ENCODE measurements at places on chromosomes 13 and 19. TPM values are rescaled to one million over a fixed set of nuclear protein-coding genes. Genes with fewer than 3 reads are reported as not detected.

DNA sequence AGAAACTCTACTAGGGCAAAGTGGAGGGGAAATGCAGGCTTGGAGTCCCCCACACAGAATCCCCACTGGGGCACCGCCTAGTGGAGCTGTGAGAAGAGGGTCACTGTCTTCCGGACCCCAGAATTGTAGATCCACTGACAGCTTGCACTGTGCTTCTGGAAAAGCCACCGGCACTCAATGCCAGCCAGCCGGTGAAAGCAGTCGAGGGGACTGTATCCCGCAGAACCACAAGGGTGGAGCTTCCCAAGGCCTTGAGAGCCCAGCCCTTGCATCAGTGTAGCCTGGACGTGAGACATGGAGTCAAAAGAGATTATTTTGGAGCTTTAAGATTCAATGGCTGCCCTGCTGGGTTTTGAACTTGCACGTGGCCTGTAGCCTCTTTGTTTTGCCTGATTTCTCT lies 47.2 kb upstream of the FAM124A start:
- DNase-seq: no peak

SYNE4 gene
- 2.1 TPM for total RNA-seq

GRCh38 chr13:101757446-101758039 lies 305.1 kb downstream of the ITGBL1 start:
- DNase-seq: no peak

TPTE2 gene
- not detected for total RNA-seq

DNA sequence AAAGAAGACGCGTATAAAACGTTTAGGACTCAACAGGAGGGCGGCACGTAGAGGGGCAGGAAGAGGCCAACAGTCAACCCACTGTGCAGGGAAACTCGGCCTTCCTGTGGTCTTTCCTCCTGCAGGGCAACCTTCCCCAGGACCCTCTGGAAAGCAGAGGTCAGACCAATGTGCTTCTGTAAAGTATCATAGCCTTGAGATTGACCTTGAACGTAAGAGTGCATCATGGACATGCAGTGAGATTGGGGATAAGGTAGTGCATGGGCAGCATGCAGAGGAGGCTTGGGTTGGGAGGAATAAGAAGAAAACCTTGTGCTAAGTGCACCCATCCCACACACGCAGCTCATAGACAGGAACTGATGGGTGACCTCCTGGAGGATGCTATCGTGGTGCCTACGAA lies 34.0 kb upstream of the ZNF507 start:
- no peak for DNase-seq

GIPR gene
- 0.69 TPM for total RNA-seq

GRCh38 chr13:25179832-25180774 lies 8.0 kb upstream of the AMER2 start:
- DNase-seq: no peak

DNA sequence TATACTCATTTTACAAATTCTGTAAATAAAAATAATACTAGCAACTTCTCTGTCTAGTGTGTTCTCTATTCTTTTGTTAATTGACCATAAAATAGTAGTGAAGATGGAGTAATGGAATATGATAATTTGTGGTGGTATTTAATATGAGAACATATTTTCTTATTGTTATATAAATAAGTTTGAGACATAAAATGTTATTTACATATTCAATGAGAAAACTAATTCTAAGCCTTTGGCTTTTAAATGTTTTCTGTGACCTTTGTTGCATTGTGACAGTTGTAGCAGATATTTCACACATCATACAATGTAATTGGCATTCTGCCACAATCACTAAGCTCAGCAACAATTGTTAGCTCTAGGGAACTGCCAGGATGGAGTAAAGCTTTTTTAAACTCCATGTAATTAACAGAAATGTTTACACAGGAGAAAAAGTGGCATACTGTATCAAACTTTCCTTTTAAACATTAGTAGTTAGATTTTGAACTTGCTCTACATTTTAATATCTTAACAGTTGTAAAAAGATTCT lies 562.1 kb upstream of the PCDH9 start:
- no peak for DNase-seq

GRCh38 chr19:8638078-8638619 lies 7.7 kb downstream of the NFILZ start:
- DNase-seq: no peak

CD209 gene
- total RNA-seq: 0.11 TPM

DNA sequence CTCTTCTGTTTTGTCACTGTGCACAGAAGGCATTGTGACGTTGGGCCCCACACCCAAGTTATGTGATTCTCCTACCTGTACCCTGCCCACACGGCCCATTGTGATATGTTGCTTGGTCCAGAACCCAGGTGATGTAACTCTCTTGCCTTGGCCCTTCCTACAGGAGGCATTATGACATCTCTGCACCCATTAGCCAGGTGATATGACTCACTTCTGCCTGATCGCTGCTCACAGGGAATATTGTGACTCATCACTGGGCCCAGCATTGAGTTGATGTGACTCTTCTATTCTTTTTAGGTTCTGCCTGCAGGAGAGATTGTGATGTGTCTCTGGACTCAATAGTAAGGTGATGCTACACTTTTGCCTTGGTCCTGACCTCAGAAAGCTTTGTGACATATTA lies 65.4 kb upstream of the ZNF91 start:
- DNase-seq: no peak

FUT2 gene
- not detected for total RNA-seq

DNA sequence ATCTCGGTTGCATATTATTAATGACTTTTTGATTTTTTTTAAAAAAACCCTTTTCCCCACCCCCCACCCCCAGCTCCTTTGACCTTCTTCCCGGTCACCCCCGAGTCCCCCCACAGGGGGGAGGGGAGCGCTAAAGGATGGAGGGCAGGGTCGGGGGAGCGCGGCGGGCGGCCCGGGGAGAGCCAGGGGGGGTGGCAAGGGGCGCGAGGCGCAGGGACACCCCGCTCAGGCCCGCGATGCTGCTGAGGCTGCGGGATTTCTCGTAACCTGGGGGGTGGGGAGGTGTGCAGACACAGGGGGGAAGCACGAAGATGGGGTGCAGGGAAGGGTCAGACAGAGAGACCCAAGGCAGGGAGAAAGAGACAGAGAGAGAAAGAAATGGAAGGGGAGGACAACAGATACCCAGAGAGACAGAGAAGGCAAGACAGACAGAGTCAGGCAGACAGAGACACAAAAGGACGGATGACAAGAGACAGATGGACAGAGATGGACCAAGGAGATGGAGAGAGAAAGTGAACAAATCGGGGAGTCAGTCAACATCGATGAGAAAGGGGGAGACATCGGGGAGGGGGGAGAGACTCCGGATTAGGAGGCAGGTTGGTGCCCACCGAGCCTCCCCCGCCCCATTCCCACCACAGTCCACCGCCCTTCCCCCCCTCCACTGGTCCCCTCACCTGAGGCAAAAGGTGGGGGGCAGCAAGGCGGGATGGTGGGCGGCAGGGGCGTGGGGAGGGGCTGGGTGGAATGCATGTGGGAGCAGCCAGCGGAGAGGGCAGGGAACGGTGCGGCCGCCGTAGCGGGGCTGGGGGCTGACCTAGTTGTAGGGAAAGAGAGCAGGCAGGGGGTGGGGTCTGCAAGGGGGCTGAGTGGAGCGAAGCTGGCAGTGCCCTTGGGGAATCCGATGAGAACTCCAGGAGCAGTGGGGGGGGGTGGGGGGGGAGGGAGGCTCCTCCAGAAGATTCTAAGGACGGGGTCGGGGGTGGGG lies 14.2 kb downstream of the KCNC3 start:
- DNase-seq: no peak

ZFP82 gene
- total RNA-seq: 10.4 TPM

EHD2 gene
- not detected for total RNA-seq

ANKRD24 gene
- 0.42 TPM for total RNA-seq

DNA sequence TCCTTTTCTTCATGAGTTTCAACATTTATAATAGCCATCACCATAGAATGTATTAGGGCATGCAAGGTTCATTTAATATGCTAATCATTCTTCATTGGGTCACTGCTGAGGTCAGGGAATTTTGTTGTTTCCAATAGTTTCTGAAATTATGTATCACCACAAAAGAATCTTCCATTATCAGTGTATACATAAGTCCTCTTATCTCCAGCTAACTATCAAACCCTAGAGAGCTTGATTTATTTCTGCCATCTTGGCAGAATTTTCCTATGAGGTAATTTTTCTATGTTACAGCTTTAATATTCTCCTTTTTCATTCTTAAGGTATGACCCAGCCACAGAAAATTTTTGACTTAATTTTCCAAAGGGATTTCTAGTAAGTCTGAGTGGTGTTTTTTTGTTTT lies 415.0 kb upstream of the SLITRK1 start:
- no peak for DNase-seq

DNA sequence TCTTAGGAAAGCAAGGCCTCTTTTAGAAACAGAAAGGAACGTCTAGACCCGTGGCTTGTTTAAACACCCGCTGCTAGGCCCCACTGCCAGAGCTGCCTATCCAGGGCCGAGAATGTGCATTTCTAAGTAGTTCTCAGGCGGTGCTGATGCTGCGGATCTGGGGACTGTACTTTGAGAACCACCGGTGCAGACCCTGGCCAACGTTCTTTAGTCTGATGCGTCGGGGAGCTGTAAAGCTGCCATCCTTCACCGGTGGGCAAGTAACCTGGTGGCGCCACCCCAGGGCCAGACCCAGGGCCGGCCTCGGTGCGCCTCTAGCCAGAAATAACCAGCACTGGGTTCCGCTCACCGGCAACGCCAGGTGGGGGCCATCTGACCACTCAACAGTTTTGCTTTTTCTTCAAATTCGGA lies 47.1 kb downstream of the TGDS start:
- DNase-seq: no peak

MIA gene
- 1.1 TPM for total RNA-seq

DNA sequence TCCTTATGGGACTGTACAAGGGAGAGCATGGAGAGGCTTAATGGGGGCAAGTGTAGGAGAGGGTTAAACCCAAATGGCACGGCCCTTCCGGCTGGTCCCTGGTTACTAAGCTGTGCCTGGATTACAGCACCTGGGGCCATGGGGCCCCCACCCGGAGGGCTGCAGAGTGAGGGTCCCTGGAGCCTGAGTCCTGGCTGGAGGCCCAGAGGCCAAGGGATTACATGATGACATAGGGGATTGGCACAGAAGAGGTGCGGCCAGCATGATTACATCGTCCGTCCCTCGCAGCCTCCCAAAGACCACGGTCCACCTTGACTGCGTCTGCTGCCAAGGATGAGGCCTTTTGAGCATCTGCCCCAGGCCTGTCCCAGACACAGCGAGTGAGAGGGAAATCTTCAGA lies 149.4 kb downstream of the URI1 start:
- no peak for DNase-seq

CEACAM5 gene
- not detected for total RNA-seq

GRCh38 chr13:34751044-34751443 lies 191.0 kb upstream of the NBEA start:
- no peak for DNase-seq

SYT5 gene
- not detected for total RNA-seq

GRCh38 chr13:74870865-74871264 lies 611.1 kb downstream of the TBC1D4 start:
- DNase-seq: no peak

- DNase-seq: no peak
These were observed 726.4 kb upstream of the GPC6 start for GRCh38 chr13:92500192-92500591.

GRCh38 chr13:66301006-66301405 lies 929.1 kb downstream of the PCDH9 start:
- DNase-seq: no peak

MATK gene
- 4.0 TPM for total RNA-seq

TARM1 gene
- not detected for total RNA-seq

DNA sequence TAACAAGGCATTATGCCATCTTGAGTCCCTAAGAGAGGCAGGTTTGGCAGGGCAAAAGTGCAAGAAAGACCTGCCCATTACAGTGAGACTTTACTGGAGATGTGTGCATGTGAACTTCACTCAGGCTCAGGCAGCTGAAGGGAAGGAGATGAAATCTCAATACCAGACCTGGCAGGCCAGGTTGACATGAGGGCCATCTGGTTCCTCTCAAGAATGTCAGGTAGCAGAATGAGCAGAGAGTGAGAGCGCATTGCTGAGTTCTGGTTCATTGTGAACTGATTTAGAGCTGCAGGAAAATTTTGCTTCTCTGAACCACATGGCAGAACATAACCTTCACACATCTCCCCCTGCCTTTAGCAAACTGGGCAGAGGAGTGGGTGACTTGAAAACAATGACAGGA lies 406.3 kb downstream of the GPC5 start:
- DNase-seq: no peak

DNA sequence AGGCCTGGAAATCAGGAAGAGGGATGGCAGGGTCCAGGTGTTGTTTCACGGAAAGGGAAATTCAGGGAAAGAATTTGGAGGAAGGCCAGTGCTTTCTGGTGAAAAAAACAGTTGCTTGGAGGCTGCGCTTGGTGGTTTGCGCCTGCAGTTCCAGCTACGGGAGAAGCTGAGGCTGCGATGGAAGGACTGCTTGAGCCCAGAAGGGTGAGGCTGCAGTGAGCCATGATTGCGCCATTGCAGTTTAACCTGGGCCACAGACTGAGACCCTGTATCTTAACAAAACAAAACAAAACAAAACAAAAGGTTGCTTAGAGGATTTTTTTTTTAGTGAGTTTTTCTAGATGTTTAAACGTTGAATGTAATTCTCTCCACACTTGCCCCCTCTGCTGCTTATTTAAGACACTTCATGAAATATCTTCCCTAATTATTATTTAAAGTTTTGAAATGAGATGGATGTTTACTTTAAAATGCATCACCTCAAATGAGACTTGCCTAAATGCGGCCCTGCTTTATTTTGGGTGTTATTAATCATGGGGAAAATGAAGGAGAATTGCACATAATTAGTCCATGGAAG lies 75.4 kb upstream of the TRPC4 start:
- DNase-seq: no peak

MZT1 gene
- total RNA-seq: 6.5 TPM

GRCh38 chr13:64158908-64159307 lies 2743.3 kb upstream of the PCDH20 start:
- no peak for DNase-seq

- DNase-seq: peak; percentile 83
These were observed 3.7 kb downstream of the USHBP1 start for GRCh38 chr19:17260842-17261325.

- DNase-seq: no peak
These were observed 50.8 kb downstream of the ZAR1L start for GRCh38 chr13:32264407-32264806.

MYO16 gene
- total RNA-seq: not detected

DNA sequence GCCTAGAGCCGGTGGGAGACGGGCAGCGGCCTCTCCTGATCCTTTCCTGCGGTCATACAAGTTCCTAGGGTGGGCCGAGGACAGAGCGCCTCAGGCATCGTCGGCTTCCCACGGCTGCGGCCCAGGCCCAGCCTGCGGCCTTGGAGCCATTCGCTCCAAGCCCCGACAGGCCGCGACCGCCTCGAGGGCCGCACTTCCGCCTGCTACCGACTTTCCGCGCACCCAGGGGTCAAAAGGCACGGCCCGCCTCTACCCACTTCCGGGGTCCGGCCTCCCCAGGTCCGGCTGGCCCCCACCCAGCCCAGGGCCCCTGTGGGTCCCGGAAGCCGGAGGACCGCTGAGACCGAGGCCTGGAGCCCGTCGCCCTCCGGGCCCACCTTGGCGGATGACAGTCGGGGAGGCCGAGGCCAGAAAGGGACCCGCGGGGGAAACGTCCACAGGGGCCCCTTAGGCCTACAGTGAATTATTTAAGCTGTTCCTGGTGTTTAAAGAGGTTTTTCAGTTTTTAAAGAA lies 16.2 kb downstream of the ZIC2 start:
- DNase-seq: no peak

- DNase-seq: no peak
These were observed 265.7 kb downstream of the DIAPH3 start for GRCh38 chr13:59898066-59898465.

SIGLEC10 gene
- 50.3 TPM for total RNA-seq

C2CD4C gene
- not detected for total RNA-seq
